ENCODE measurements at places on chromosomes 1 and 21.

DNA sequence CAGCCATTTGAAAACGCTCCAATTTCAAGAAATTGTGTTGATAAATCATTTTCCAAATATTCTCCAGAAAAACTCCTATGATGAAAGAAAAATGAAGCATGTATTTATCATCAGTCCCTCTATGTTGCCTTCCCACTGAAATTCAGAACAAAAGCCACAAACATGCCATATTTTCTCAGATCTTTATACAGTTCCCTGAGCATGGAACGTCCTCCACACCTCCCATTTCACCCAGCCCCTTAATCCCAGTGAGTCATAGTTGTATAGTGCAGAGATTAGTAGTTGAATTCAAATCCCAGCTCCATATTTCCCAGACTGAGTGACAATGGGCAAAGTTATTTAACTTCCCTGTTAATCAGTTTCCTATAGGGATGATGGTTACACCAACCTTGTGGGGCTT, 20.6 kb upstream of the NPL start:
- DNase-seq, result no peak

GRCh38 chr1:212683357-212683722, 16.3 kb downstream of the BATF3 start:
- DNase-seq, result no peak

GRCh38 chr1:8866173-8866791, 12.2 kb downstream of the ENO1 start:
- DNase-seq, result no peak

GRCh38 chr1:232978091-232978634, 27.8 kb downstream of the NTPCR start:
- DNase-seq, result no peak

GRCh38 chr1:42915456-42915855, 43.2 kb downstream of the SLC2A1 start:
- DNase-seq, result no peak

- no peak for DNase-seq
Observed at GRCh38 chr1:105100102-105100501, 1350.4 kb downstream of the AMY1C start.

DNA sequence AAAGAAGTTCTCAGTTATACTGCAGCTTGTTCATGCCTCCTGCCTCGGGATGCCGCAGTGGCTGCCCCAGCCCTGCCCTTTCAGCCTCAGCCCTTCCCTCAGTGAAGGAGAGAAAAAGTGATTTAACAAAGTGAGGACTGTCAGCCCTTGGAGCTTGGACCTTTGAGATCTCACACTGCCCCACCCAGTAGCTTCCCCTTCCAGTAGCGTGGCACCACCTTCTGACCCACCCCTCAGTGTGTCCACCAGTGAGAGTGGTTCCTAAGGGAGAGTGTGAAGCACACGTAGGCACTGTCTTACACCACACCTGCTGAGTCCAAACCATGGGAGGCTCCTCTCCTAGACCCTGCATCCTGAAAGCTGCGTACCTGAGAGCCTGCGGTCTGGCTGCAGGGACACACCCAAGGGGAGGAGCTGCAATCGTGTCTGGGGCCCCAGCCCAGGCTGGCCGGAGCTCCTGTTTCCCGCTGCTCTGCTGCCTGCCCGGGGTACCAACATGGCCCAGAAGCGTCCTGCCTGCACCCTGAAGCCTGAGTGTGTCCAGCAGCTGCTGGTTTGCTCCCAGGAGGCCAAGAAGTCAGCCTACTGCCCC, at the start of gene CDA:
TSS of gene CDA (plus strand) at position 464 of the 592 bp plus-strand sequence. CDS start at position 497, 33 bp downstream.
- no peak for DNase-seq

- no peak for DNase-seq
Observed at GRCh38 chr1:243213045-243213787, 41.9 kb downstream of the CEP170 start.

GRCh38 chr21:42475036-42475435, 21.0 kb downstream of the RSPH1 start:
- DNase-seq, result no peak

- no peak for DNase-seq
Observed at GRCh38 chr1:151146072-151146411, 389 bp downstream of the SEMA6C start.

GRCh38 chr1:242402956-242403355, 121.5 kb downstream of the PLD5 start:
- no peak for DNase-seq

- no peak for DNase-seq
Observed at GRCh38 chr21:28810826-28811524, 181.7 kb downstream of the LTN1 start.

DNA sequence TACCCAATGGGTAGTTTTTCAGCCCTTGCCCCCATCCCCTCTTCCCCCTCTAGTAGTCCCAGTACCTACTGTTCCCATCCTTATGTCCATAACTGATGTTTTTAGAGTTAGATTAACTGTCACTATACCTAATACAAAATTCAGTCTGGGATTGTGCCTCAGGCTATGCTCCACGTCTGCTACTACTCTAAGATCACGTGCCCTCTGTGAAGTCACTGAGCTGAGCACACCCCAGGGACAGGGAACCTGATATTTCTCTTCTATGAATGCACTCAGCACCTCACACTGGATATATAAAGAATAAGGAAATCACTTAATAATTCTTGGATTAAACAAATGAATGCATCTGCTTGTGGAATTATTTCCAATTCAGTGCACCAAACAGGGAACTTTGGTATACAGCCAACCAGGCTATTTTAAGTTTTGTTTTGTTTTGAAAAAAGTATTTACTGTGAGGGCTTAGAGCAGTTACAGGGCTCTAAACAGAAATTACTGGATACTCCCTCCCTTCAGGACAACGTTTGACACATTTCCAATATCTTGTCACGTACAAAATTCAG, 307.9 kb downstream of the SMYD3 start:
- no peak for DNase-seq

DNA sequence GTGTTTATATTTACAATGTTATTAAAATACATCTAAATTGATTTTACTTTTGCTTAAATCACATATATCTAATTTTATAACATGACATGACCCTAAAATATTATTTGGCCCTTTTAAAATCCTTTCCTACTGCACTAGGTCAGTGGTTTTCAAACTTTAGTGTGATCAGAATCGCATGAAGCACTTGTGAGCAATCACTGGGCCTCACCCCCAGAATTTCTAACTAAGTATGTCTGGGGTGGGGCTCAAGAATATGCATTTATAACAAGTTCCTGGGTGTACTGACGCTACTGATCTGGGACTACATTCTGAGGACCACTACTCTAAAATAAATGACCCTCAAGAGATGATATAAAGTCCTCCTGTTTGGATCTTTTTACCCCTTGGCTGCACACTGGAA, 8.8 kb downstream of the COL24A1 start:
- no peak for DNase-seq

GRCh38 chr1:86753700-86754099, 49.3 kb downstream of the SH3GLB1 start:
- DNase-seq, result no peak

GRCh38 chr1:185427264-185427663, 110.2 kb upstream of the IVNS1ABP start:
- no peak for DNase-seq

GRCh38 chr1:233540816-233541215, 73.1 kb upstream of the KCNK1 start:
- no peak for DNase-seq

DNA sequence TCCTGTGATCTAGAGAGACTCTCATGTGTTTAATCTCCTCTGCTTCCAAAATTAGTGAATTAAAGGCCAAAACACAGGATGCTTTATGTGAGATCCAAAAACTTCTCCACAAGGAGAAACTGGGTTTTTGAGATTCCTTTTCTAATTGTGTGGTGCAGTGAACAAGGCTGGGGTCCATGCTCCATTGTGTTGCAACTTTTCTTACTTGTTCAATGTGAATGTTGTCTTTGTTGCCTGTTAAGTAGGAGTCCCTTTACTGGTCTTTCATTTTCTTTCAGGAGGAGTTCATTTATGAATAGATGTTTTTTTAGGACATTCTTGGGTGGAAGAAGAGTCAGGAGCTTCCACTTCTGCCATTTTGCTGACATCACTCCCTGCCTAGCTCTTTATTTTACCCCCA, 40.6 kb upstream of the CFHR3 start:
- no peak for DNase-seq

- DNase-seq, result no peak
Observed at GRCh38 chr1:206081856-206082255, 28.9 kb downstream of the RHEX start.

- no peak for DNase-seq
Observed at GRCh38 chr1:25760871-25761270, 39.1 kb upstream of the SELENON start.

- no peak for DNase-seq
Observed at GRCh38 chr1:174938281-174939007, 61.3 kb upstream of the CACYBP start.

All from tibial artery (tissue), 4 donors.